ENCODE measurements at places on chromosomes 5 and 9.

DNA sequence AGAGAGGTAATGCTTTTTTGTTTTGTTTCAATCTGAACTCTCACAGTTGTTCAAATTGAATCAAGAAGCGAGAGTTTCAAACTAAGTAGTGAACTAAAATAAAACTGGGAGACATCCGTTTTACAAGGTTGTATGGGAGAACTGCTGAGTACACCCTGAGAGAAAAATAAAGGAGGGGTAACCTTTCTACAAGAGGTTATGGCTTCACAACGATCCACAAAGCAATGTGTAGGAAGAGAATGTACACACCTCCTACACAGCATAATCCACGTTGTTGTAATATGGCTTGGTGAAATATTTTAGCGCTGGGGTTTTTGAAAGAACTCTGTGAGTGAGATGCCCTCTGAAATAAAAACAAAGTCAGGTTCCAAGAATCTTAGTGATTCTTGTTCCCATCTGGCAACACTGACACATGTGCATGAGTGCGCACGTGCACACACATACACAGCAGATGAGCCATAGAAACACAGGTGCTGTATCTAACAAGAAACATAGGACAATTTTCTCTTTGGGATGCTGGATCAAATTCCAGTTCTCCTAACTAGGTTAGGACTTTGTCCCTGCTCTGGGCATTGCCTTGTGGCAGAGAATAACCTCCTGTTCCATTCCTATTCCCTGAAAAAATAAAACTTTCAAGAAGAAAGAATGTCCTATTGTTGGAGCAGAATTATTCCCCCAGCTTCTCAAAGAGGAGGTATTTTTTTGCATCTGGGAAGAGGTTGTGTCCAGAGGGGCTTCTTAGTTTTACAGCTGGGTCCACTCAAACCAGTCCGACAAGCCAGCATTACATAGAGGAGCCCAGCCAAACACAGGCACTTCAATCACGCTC, 94.5 kb upstream of the EFNA5 start:
- DNase-seq: no peak

DNA sequence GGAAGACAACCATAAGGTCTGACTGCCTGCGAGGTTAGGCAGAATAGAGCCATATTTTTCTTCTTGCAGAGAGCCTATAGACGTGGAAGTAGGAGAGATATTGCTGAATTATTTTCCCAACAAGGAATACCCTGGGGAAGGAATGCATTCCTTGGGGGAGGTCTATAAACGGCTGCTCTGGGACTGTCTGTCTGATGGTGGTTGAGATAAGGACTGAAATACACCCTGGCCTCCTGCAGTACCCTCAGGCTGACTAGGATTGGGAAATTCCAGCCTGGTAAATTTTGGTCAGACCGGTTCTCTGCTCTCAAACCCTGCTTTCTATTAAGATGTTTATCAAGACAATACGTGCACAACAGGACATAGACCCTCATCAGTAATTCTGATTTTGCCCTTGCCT, 617.5 kb upstream of the GRIN3A start:
- no peak for DNase-seq

GRCh38 chr5:132962429-132963021, 909 bp downstream of the AFF4 start:
- no peak for DNase-seq

DNA sequence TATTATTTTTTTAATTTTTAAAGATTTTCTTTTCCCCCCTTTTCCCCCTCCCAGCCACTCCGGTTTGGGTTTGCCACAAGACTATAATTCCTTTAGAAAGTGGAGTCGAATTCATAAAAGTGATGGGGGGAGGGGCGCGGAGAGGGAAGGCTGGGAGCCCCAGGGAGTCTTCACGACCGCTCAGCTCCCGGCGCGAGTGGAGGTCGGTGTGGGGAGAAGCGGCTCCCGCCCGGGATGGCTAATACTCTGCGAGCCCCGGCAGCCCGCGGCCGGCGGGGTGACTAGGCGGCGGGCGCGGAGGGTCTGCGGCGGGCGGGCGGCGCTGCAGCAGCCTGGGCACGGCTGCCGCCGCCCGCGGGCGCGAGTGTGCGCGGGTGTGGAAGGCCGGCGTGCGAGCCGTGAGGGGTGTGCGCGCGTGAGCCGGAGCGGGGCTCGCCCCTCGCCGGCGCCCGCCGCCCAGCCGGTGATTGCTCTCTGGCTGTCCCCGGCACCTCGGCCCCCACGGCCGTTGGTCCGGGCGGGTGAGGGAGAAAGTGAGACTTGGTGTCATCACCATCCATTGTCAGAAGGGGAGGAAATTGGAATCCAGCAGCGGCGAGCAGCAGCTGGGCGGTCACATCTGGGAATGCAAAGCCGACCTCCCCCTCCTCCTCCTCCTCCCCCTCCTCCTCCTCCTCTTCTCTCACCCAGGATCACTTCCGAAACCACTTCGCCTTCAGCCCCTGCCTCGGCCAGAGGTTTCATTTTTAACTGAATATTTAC, at the start of gene PARP8:
TSS of gene PARP8 (plus strand) at position 377 of the 762 bp plus-strand sequence. CDS start 459 bp downstream, outside the sequence.
- DNase-seq: no peak

DNA sequence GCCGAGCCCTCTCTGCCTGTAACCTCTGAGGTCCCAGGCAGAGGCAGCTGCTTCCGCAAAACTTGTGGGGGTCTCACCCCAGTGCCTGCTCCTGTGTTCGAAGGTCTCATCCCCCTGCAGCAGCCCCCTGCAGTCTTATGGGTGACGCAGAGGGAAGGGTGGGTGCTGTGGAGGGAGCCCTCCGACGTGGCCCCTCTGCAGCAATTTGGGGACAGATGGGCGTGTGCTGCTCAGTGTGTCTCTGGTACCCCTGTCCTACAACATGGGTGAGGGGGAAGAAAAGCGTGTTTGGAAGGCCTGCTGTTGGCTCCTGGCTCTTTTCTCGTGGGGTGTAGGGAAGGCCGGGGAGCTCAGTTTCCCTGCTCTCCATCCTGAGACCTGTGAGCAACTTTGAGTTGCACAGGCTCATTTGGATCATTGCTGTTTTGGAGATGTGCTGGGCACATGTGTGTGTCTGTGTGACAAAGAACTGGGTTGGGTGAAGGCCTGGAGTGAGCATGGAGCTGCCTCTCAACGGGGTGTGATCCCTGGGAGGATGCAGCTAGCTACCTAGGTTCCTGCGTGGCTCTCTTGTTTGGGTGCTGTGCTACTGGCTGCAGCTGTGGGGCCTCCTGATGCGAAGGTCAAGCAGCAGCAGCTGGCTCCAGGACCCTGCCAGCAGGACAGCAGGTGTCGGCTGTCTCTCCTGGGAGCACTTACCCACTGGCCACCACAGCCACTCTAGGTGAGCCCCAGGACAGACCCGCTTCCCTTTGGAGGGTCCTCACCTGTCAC, 179.6 kb upstream of the PITX1 start:
- DNase-seq: no peak

DNA sequence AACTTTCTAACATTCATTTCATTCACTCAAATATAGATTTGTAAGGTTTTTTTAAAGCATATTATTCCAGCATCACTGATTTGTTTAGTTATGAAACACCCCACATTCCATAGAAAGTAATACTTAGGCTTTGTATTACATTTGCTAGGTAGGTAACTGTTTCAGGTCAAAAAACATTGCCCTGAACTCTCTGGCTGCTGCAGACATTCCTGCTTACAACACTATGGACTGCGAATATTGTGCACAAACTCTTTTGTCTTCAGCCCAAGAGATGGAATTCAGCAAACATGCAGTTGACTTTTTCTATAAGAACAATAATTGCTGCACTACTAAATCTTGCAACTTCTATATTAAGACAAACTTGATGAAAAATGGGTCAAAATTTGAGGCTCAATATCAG, 301.0 kb downstream of the ARL15 start:
- no peak for DNase-seq

DNA sequence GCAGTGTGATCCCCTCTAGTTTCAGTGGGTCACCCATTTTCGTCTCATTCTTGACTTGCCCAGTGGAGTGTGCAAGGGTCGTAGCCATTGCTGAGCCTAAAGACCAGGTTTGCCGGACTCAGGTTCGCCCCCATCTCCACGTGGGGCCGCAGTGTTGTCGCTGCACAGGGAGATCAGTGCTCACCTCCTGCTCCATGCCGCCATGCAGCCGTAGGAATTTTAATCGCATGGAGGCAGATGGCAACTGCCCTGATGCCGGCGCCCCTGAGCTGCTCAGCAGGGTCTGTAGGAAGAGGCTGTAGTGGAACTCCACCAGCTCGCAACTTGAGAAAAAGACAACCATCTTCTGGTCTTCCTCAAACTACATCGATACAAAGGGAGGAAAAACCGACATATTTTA, 24.1 kb downstream of the DDX31 start:
- DNase-seq: no peak

- no peak for DNase-seq
Observed at GRCh38 chr9:108609227-108609896, 246.4 kb downstream of the ACTL7B start.

- no peak for DNase-seq
Observed at GRCh38 chr9:68740561-68740960, 35.5 kb downstream of the PIP5K1B start.

- DNase-seq: no peak
Observed at GRCh38 chr5:1033606-1034420, 25.2 kb downstream of the NKD2 start.

DNA sequence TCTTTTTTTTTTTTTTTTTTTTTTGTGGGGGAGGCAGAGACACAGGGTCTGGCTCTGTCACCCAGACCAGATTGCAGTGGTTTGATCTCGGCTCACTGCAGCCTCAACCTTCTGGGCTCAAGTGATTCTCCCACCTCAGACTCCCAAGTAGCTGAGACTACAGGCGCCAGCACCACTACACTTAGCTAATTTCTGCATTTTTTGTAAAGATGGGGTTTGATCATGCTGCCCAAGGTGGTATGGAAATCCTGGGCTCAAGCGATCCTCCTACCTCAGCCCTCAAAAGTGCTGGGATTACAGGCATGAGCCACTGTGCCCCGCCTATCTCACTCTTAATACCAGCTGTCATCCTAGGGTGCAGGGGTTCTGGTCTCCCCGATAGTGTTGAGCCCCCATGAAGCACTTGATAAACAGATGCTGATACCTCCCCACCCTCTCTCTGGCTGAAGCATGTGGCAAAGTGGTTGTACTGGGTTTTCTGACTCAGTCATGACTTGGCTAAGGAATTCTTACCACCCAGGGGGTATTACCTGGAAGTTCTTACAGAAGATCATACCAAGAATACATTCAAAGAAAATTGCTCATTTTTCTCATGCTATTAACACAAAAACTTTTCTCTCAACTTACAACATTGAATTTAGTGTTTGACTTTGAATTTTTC, 110.2 kb upstream of the DAPK1 start:
- DNase-seq: no peak

GRCh38 chr5:178422400-178422775, 167.8 kb downstream of the COL23A1 start:
- no peak for DNase-seq

GRCh38 chr9:133727277-133727875, 10.8 kb downstream of the SARDH start:
- no peak for DNase-seq

DNA sequence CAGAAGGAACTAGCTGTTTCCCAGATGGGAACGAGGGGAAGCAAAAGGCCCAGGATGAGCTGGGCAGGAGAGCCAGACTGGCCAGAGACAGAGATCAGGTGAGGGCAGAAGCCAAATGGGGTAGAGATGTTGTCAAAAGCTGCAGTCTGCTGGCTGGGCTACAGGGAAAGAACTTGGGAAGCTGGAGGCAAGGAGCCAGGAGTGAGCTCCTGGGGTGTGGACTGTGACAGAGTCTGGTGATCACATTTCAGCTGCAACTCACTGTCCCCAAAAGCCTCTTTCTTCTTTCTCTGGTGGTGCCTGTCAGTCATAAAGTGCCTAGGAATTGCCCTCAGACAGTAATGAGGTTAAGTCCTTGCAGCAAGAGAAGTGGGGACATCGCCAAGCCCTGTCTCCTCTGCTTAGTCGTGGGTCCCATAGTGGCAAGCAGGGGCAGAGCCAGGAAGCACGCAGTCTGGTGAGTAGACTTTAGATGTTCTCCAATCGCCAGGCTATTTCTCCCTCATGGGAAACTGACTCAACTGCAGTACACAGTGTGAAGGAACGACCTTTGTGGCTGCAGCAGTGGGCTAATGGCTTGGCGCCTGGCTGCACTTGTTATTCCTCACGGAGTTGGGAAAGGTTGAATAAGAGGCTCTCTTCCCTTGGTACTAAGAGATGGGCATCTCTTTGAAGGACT, 2.5 kb upstream of the FSD1L start:
- DNase-seq: no peak

DNA sequence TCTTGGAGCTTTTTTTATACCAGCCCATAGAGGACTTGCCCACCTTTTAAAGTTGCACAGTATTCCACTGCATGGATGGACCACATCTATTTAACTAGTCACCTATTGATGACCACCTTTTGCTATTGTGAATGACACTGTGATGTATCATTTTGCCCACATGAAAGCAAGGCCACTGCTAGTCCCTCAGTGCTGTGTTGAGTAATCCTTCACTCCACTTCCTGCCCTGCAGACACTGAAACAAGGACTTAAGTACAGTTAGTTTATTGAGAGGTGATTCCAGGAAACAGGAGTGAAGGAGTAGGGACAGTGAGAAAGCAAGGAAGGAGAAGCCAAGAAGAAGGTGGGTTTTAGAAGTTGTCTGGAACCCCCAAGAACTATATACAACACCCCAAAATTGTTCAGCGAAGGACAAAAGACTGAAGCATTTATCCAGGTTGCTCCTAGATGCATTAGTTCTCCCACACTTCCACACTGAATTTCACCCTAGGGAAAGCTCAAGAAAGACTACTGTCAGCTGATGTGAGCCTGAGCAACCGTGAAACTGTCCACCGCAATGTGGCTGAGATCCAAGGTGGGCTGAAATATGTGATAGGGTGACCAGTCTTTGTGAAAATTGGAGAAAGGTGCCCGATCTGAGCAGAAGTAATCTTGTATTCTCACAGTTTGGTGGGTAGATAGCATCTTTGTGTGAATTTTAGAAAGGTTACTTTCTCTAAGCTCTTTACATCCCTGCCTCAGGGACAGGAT, 45.2 kb upstream of the ANKRD31 start:
- DNase-seq: no peak

DNA sequence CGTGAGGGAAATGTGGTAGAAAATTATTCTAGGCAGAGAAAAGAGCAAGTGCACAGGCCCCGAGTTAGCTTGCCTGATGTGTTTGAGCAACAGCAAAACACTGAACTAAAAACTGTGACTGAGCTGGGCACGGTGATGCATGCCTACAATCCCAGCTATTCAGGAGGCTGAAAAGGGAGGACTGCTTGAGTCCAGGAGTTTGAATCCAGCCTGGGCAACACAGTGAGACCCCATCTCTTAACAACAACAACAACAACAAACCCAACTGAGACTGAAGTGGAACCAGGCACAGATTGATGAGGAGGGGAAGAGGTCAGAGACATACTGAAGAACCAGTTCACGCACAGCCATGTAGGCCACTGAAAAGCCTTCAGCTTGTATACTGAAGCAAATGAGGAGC, 42.5 kb downstream of the SCAI start:
- no peak for DNase-seq

DNA sequence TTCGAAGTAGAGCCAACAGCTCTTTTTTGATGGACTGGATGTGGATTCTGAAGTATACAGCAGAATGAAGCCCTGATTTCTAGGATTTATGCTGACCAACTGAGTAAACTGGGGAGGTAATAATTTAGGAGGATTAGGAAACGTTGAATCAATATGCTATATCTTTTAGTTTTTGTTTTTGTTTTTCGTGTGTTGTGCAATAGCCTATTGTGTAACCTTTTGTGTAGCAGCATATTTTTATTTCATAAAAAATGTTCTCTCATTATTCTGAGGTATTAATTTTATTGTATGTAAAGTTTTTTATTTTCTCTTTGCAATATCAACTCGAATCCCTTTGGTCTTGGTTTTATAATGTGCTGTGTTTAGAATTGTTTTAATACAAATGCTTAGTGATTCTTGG, 902.3 kb downstream of the EFNA5 start:
- DNase-seq: no peak

GRCh38 chr5:80757290-80757689, 102.5 kb upstream of the DHFR start:
- DNase-seq: no peak
